Activated CD8-positive, alpha-beta memory T cell treated with anti-CD3 and anti-CD28 coated beads, Interleukin-2, amount 10 ng/mL, durations not matched to agents 7 days and 5 days (primary cell): ENCODE measurements at places on chromosomes 13 and 19.

GRCh38 chr19:41328842-41329225 is 18.9 kb downstream of the CCDC97 start:
- DNase-seq = no peak

- no peak for DNase-seq
Measured at GRCh38 chr19:7216373-7216902, 77.8 kb downstream of the INSR start.

GRCh38 chr19:37513397-37513796 is 6.7 kb downstream of the ZNF793 start:
- no peak for DNase-seq

DNA sequence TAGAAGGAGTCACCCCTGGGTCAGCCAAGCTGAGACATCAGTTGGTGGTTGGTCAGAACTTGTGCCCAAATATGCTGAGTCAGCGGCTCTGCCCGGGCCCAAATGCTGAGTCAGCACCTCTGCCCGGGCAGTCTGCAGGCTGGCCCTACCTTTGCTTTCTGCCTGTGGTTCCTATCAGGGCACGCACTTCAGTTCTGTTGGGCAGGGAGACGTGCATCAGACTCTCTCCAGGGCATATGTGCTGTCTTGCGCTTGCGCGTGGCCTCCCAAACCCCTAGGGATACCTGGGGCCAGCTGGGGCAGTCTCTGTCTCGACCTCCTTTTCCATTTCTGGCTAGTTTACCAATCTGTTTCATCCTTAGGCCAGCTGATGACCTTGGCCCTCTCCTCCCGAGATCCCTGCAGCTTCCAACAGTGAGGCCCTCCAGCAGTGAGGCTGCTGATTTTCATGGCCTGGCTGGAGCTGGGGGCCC is 24.4 kb upstream of the LDLR start:
- no peak for DNase-seq

GRCh38 chr19:41172297-41173164 is 20.5 kb upstream of the CYP2S1 start:
- no peak for DNase-seq
